ENCODE measurements at places on chromosomes 2 and 18. TPM values are rescaled to one million over a fixed set of nuclear protein-coding genes. Genes with fewer than 3 reads are reported as not detected.

RAD51AP2 gene
- total RNA-seq: 0.28 TPM

ARHGAP15 gene
- total RNA-seq: 6.9 TPM

HOXD8 gene
- total RNA-seq: 1.1 TPM

CXCR2 gene
- total RNA-seq: 0.35 TPM

MYO7B gene
- total RNA-seq: 0.52 TPM

Data from right atrium auricular region (tissue), 2 donors.